ENCODE measurements at places on chromosomes 5 and 9.

DNA sequence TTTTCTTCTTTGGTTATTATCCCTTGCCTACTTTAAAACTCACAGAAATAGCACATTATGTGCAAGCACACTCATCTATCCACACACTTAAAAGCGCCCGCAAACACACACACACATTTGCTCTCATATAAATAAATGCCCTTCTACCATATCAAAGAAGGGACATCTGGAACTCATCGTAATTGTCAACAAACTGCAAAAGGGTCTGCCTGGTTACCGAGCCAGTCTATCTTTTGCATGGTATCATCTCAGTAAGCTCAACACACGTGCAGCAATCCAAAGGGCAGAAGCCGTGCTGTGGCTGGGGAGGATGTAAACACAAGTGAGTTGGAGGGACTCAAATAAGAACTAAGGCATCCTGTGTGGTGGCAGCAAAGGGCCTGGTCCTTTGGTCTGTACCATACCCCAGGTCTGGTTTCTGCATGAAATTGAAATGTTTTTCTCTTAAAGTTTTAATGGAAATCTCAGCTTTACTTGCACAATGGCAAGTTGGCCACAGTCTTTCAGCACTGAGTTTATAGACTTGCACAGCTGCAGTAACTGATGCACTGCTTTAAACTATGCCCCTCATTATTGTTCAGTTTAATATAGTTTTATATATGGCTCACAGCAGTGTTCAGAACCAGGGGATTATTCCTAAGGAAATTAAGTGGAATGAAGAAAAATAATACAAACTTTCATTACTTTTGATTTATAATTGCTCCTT is 331.0 kb downstream of the ADAMTS6 start:
- no peak for DNase-seq

DNA sequence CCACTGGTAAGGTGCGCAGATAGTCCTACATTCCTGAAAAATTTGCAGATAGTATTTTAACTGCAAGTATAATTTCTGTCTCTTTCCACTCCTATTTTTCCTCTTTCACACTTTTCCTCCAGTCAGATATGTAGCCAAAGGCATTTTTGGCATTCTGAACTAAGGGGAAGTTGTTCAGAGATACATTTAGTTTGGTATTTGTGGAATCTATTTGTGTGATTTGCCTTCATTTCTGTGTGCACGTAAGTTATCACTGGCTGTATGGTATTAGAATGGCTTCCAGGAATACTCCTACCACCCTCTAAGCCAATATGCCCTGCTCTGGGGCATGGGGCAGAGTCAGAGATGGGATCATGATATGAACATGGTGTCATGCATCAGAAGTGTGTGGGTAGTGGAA is 45.8 kb upstream of the GRAMD2B start:
- no peak for DNase-seq

- DNase-seq, result no peak
Observed at GRCh38 chr9:36192196-36192595, 1.5 kb downstream of the CLTA start.

DNA sequence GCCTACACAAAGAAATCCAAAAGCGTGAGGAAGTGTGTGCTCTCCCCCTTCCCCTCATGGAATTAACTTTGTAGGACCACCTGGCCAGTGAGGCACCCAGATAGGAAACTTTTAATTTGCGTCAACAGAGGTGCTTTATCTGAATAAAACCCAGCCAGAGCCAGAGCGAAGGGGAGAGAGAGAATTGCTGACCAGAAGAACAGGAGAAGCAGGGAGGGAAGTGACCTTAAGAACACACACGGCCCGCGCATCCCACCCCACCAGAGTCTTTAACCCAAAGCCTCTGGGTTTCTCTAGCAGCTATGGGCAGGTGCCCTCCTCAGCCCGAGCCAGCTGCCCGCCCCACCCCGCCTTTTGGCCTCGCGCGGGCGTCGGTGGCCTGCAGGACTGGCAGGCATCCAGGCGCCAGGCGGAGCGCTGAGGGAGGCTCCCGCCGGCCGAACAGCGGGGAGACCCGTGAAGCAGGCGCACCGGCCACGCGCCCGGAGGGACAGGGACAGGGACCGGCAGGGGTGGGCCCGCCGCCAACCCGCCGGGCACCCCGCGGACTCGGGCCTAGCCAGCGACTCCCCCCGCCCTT is 580 bp downstream of the ERAP1 start:
- peak; percentile 42 for DNase-seq

DNA sequence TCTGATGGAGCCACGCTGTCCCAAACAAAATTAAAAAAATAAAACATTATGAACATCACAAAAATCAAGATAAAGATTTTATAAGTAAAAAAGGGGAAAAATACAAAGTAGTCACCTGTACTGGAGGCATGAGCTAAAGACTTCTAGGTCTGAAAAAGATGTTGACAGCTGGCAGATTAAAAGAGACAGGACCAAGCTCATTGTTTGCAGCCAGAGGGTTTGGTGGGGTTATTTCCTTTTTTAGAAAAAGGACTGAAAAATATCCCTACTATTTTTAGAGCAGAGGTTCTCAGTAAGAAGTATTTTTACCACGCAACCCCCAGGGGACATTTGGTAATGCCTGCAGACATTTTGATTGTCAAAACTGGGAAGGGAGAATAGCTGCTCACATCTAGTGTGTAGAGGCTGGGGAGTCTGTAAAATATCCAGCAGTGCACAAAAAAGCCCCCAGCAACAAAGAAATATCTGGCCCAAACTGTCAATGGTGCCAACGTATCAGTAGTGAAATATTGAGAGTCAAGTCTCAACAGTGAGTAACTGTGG is 353.4 kb downstream of the TLE1 start:
- no peak for DNase-seq

DNA sequence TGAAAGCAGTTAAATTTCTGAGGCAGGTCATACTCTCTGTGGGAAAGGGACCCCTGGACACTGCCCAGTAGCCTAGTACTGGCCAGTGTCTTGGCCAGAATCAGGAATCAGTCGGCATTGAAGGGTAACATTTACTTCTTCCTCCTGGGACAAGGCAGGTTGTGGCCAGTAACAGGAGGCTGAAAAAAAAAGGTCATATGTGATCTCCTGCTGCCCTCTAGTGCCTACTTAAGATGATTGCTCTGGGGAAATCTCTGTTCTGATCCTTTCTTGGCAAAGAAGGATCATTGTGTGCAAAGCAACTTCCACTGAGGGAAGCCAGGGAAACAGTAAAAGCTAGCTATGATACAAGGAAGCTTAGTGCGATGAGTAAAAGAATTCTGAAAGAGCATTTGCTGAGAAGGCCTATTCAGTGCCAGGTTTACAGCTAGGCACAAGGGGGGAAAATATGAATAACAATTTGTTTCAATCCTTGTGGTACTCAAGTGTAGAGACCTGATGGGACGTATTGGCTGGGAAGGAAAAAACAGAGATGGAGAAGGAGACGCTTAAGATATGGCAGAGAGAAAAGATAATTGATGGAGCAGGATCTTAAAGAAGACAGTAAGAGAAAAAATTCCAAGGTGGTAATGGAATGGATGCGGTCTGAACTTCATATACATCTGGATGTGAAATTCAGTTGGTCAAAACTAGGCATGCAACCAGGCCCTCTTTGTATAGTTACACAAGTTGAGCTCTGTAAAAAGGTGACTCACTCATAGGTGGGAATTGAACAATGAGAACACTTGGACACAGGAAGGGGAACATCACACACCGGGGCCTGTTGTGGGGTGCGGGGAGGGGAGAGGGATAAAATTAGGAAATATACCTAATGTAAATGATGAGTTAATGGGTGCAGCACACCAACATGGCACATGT is 25.8 kb upstream of the TRIM32 start:
- DNase-seq, result peak; percentile 51

GRCh38 chr9:19690128-19690527 is 98.7 kb downstream of the SLC24A2 start:
- DNase-seq, result no peak

GRCh38 chr5:176543428-176544182 is 5.5 kb upstream of the CDHR2 start:
- no peak for DNase-seq

- DNase-seq, result no peak
Observed at GRCh38 chr5:139746691-139747582, 48.7 kb upstream of the PSD2 start.

DNA sequence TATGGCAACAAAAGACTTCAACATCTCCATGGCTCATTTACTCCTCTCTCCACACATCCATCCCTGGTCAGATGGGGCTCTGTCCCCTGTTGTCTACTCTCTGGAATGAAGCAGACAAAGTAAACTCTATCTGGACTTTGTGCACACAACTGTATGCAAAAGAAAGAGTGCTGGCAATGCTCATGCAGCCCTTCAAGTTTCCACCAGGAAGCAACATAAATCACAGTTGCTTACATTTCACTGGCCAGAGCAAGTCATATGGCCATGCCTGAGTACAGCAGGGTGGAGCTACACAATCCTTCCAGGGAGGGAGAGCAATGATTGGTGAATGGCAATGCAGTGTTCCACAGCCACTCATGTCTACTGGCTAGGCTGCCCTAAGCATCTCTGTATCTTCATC is 12.4 kb upstream of the SHC3 start:
- no peak for DNase-seq

- no peak for DNase-seq
Observed at GRCh38 chr5:131973089-131973712, 27.7 kb upstream of the MEIKIN start.

- no peak for DNase-seq
Observed at GRCh38 chr9:125785248-125785751, 38.1 kb downstream of the PBX3 start.

GRCh38 chr5:113487781-113488644 is at the start of gene MCC:
Gene MCC (minus strand): TSS chr5:113488453.
- peak; percentile 71 for DNase-seq
